Upper lobe of right lung (tissue), 1 donor: ENCODE measurements at places on chromosomes 12 and 14. TPM values are rescaled to one million over a fixed set of nuclear protein-coding genes. Genes with fewer than 3 reads are reported as not detected.

GRCh38 chr14:77055981-77056380, 27.5 kb upstream of the IRF2BPL start:
- DNase-seq, result no peak

The SCNN1A gene
- total RNA-seq, result 199 TPM

DNA sequence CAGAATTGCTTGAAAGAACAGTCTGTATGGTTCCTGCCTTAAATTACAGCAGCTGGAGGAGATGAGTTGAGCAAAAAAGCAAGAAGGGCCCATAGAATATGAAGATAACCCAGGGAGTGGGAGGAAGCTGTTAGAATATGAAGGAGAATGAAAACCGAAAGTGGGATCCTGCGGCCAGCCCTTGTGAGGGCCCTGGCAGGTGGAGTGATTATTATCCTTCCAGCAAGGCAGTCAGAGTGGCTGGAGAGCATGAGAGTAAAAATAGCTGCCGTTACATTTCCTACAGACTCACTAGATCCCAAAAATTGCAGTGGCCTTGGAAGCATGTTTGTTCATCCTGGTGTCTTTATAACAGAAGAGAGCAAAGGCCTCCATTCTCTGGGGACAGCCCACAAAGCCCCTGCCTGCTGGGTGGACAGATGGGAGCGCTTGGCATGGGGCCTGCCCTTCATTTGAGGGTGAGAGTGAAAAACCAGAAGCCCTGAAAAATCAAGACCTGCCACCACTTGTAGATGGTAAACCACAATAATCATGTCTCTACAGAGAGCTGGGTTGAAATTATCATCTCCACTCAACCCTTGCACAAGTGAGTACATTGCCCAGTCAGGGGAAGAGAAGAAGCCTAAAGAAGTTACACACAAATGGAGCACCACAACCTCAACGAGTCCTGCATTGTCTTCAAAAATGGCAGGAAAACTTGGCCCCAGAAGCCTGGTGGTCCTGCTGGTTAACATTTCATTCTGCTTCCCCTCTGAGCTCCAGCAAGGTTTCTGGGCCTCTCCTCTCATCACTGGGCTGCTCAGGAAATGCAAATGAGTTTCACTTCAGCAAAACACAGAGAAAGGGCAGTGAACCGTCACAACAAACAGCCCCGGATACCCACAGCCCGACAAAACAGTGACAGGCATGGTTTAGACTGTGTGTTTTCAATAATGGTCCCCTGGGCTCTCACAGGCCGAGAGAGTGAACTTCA, 20.5 kb downstream of the ZDHHC22 start:
- no peak for DNase-seq

- DNase-seq, result no peak
These were observed 12.5 kb downstream of the CHGA start for GRCh38 chr14:92935446-92935845.

- no peak for DNase-seq
These were observed 88.0 kb upstream of the TMEM260 start for GRCh38 chr14:56491299-56492285.

The NUAK1 gene
- total RNA-seq, result 40.8 TPM

The PTGES3 gene
- 168 TPM for total RNA-seq

DNA sequence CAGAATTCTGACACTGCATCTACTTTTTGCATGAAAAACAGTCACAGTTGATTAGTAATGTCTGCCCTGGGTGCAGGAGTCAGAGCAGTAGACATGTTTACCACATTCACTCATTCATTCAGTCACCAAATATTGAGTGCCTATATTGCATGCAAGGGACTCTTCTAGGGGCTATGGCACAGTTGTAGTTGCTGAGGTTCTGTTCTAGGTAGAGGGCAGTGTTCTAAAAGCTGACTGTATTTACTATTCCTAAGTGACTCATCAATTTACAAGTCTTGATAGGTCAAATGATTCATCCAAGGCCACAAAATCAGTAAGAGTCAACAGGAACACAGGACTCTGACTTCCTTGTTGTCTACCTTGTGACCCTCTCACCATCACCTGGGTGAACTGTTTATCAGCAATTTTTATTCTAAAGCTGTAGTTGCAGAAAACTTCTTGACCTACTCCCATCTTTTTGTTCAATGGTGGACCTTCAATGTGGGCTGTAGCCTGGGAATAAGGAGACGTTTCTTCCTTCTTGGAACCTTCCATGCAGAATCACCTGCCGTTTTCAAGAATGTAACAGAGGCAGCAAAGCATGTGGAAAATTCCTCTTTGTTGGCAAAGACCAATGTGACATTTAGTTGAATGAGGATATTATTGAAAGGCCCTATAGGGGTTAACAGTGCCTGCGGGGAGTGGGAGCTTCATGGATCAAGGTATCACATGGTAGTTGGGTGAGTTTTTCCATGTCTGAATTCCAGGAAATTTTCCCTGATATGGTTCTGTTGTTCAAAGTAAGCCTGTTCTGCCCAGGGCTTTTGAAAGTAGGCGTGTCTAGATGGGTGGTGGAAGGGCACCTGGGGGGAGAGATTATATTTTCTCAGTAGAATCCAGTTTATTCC, 223.2 kb downstream of the KTN1 start:
- DNase-seq, result no peak

GRCh38 chr12:89653-90052, 23.1 kb downstream of the IQSEC3 start:
- no peak for DNase-seq

DNA sequence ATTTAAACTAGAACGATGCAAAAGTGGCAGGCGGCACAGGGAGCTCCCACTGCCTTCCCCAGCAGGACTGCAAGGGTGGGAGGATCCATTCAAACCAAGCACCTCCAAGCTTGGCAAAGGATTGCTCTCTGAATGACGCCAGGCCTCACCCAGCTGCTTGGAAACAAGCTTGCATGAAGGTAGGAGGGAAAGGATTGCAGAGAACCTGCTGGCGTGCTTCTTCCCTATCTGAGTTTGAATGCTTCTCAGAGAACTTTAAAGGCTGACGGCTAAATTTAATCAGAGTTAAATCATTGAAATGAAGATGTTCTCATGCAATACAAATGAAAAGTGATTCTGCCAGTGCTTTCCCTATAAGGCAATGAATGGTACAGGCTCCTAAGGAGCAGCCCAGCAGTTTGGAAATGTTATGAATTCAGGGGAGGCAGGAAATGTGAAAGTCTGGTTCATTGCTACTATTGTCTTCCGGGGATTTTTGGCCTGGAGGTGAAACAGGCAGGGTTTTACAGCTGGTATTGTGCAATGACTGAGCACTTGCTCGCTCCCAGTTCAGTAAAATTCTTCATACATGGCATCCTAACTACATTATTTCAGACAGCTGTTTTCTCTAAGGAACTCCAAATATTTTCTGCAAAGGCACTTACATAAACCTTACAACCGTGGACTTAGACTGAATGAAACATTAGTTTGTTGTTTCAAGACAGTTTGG, 31.9 kb upstream of the DUSP6 start:
- no peak for DNase-seq

- DNase-seq, result no peak
These were observed 46.2 kb downstream of the PAWR start for GRCh38 chr12:79644274-79645234.

GRCh38 chr12:39581592-39581991, 38.0 kb downstream of the ABCD2 start:
- no peak for DNase-seq

- no peak for DNase-seq
These were observed 8.1 kb downstream of the ISCA2 start for GRCh38 chr14:74501691-74502090.

- DNase-seq, result no peak
These were observed 15.2 kb upstream of the CFAP54 start for GRCh38 chr12:96474206-96474605.

GRCh38 chr12:116590561-116590960, 31.4 kb downstream of the MAP1LC3B2 start:
- no peak for DNase-seq

DNA sequence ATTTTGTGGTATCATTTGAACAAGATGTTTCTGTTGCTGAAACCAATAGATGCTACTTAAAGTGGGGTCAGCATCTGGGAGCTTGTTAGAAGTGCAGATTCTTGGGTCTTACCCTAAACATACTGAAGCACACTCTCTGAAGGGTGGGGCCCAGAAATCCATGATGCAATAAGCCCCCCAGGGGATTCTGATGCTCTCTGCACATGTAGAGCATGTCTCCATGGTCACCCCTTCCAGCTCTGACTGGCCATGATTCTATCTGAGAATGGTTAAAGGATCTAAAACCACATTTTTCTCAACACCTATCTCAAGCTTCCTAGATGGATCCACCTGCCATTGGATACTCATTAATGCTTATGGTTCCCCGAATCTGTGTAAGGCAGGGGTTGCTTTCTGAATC, 20.4 kb downstream of the JDP2 start:
- DNase-seq, result no peak

The PROX2 gene
- total RNA-seq, result not detected

GRCh38 chr14:105409364-105409763, 10.3 kb upstream of the MTA1 start:
- no peak for DNase-seq

GRCh38 chr14:105093038-105093430, 27.8 kb upstream of the GPR132 start:
- DNase-seq, result peak; percentile 88

DNA sequence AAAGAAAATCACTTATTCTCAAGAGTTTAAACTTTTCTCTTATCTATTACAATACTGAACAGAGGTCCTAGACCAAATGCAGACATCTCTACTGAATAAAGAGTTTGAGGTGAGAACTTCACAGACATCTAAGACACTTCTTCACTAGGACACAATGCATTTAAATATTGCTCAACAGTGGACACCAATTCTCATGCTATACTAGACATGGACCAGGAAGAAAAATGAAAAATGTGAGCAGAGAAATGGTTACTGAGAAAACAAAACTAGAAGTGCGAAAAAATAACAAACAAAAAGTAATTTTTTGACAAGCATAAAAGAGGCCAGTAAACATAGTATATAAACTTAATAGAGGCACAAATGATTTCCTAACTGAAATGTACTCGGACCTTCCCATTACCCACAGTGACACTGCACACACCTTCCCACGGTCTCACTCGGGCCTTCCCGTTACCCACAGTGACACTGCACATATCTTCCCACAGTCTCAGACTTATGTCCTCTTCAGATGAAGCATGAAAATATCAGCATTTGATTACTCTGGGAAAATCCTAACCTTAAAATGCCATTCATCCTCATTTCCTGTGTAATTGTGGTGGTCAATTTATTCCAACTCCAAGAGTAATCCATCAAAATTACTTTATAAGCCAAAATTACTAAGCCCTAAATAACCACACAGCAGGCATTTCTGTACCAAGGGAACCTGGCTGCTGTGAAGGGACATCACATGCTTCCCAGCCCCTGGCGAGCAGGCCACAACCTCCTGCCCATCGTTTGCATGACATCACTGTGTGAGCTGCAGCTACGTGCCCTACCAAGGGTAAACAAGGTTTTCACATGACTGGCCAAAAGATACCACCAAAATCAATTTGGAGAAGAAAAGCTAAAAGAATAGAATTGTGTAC, 6.4 kb downstream of the SLC15A4 start:
- DNase-seq, result no peak

GRCh38 chr12:113751513-113751912, 214.6 kb downstream of the RBM19 start:
- no peak for DNase-seq

DNA sequence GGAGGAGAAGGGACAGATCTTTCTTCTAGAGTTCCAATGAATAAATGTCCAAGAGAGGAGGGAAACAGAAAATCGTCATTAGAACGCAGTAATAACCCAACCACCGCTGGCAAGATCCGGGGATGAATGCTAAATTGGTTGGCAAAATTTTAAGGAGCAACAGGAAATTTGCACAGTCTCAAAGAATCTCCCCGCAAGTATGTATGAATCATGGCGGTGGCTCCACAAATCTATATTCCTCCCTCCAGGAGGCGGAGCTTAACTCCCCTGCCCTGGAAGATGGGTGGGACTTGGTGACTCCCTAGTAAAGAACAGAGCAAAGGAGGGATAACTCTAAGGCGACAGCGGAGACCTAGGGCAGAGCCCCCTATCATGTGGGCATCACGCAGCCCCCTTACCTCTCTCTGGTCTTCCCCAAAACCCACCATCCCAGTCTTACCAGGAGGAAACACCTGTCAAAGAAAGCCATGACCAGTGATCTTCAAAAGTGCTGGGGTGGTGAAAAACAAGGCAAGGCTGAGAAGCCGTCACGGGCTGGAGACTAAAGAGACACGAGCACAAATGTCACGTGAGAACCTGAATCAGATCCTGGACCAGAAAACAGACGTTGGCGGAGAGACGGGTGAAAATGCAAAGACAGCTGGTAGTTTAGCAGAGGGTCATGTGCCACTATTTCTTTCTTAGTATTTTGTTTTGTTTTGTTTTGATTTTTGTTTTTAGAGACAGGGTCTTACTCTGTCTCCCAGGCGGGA, 125.8 kb downstream of the NCOR2 start:
- DNase-seq, result no peak

The CLEC7A gene
- total RNA-seq, result 51.1 TPM

GRCh38 chr12:71947645-71948105, 9.0 kb downstream of the TPH2 start:
- DNase-seq, result no peak

GRCh38 chr12:112422531-112422930, 3.8 kb downstream of the PTPN11 start:
- no peak for DNase-seq

DNA sequence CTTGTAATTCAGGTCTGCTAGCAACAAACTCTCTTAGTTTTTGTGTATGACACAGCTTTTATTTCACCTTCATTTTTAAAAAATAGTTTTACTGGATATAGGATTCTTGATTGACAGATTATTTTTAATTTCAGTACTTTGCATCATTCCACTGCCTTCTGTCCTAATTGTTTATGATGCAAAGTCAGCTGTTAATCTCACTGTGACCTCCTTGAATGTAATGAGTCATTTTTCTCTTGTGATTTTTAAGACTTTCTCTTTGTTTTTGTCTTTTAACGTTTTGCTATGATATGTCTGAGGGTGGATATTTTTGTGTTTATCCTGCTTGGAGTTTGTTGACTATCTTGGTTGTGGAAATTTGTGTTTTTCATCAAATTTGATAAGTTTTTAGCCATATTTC, 126.3 kb upstream of the FBXO33 start:
- no peak for DNase-seq

GRCh38 chr12:8609061-8609570, 3.5 kb downstream of the AICDA start:
- DNase-seq, result no peak

DNA sequence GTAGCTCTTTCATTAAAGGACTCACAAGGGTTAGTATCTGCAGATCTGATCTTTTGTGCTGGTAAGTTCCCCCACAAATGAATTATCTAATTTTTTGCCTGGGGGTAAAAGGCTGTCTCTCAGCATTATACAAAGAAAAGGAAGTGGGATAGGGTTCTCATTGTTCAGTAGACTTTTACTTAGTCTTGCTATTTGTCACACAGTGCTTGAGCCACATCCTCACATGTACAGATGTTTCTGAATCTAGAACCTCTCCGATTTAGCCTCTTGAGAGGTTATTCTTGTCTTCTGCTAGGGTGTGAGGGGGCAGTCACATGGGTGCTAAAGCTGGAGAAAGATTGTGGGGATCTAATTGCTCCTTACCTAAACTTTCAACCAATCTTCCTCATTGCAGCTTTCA, 93.0 kb downstream of the SLC41A2 start:
- no peak for DNase-seq

GRCh38 chr14:99230208-99231151, 41.5 kb downstream of the BCL11B start:
- DNase-seq, result no peak
